ENCODE measurements at places on chromosomes 16 and 17.

- DNase-seq, result no peak
These were observed 45.0 kb downstream of the ABR start for GRCh38 chr17:1134634-1135324.

DNA sequence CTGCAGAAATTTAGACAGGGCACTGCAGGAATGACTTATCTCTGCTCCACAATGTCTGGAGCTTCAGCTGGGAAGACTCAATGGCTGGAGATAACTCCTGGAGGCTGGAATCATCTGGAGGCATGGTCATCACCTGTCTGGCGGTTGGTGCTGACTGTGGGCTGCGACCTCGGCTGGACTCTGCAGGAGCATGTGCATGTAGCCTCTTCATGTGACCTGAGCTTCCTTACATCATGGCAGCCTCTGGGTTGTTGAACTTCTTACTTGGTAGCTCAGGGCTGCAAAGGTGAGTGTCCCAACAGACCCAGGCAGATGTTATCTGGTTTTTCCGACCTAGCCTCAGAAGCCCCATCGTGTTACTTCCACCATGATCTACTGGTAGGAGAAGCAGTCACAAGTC, 188.2 kb upstream of the RPL38 start:
- DNase-seq, result no peak

- DNase-seq, result no peak
These were observed 46.2 kb downstream of the CYB561 start for GRCh38 chr17:63399856-63400255.

DNA sequence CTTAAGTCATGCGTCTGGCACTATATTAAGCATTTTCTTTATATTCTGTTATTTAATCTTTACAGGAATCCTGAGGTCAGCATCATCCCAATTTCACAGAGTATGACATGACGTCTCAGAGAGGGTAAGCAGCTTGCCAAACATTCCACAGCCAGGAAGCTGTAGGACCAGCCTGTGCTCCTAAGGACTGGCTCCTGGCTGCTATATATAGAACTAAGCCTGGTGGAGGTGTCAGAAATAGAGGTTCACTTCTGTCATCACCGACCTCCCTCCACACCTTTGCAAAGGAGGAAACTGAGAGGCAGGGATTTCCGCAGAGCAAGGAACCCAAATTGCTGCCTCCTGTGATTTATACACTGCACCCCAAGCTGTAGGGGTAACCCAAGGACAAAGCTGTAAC, 37.9 kb upstream of the NDRG4 start:
- no peak for DNase-seq

- no peak for DNase-seq
These were observed 12.6 kb upstream of the RPL38 start for GRCh38 chr17:74190807-74191406.

DNA sequence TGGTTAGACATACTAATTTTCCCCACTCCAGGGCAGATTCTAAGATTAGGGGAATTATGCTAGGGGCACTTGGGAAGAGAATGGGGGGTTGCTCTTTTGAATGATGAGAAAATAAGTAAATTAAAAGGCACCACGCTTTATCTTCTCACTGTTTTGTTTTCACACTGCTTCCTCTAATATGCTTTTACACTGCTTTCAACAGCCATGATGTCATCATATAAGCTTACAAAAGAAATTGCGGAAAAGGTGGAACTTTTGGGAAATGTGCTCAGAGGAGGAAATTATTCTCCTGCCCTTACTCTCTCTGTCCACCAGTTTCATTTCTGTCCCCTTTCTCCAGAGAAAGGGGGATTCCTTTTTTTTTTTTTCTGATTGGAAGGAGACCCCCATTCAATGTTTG, 308.2 kb downstream of the TOX3 start:
- DNase-seq, result no peak

- DNase-seq, result no peak
These were observed 81.6 kb downstream of the CCDC182 start for GRCh38 chr17:57663326-57664070.

DNA sequence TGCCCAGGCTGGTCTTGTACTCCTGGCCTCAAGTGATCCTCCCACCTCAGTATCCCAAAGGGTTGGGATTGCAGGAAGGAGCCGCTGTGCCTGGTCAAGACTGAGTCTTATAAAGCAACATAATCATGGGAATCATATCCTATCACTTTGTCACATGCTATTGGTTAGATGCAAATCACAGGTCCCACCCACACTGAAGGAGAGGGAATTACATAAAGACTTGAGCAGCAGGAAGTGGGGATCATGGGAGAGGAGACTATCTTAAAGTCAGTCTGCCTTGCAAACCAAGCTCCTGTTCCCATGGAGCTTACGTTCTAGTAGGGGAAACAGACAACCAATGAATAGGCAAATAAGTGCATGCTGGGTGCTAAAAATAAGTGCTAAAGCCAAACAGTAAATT, 28.3 kb upstream of the TENT4B start:
- no peak for DNase-seq

DNA sequence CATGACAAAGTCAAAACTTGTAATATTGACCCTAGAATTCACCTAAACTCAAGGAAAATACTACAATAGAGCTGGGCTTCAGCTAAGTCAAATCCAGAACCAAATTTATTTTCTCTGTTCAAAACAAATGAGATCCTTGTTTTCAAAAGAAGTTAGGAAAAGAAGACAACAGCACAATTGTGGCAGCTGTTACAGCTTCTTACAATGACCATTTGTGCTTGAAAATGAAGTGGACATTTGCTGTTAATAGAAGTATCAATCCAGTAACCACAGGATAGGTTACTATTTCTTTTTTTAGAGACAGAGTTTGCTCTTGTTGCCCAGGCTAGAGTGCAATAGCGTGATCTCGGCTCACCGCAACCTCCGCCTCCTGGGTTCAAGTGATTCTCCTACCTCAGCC, 44.4 kb downstream of the APPBP2 start:
- no peak for DNase-seq

DNA sequence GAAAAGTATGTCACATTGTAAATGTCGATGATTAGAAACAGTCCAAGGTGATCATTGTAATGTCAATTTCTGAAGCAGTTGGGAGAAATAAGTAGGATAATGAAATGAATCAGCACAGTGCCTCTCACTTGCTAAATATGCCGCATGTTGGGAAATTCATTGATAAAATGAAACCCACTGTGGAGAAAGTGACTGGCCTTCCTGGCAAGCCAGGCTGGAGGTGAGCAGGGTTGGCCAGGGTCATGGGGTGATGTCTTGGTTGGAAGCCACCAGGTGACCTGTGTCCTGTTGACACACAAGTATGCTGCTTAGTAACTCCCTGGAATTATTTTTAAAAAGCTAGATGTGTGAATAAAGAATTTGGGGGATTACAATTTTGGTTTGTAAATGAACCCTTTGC, 14.9 kb upstream of the WNT9B start:
- DNase-seq, result no peak

GRCh38 chr17:59722623-59723022, 15.2 kb downstream of the VMP1 start:
- no peak for DNase-seq

DNA sequence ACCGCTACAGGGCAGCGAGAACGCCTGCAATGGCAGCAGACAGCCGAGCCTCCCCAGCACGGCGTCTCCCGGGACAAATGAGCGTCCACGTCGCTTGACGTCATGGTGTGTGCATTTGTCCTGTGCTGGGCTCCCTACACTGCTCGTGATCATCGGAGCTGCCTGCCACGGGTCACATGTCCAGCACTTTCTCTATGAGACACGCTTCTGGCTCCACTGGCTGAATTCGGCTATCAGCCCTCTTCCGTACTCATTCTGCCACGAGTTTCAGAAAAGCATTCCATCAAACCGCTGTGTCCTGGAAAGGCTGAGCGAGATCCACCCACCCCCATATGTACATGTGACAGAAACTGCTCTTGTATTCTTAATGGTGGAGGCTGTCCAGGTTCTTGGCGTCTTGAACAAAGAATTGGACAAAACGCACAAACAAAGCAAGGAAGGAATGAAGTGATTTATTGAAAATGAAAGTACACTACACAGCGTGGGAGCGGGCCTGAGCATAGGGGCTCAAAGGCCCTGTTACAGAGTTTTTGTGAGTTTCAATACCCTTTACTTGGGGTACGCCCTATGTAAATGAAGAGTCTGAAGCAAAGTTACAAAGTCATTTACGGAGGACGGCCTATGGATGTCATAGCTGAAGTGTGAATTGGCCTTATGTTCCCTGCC, 28.5 kb upstream of the SHCBP1 start:
- no peak for DNase-seq
